ENCODE measurements at places on chromosomes 13 and 19.

DNA sequence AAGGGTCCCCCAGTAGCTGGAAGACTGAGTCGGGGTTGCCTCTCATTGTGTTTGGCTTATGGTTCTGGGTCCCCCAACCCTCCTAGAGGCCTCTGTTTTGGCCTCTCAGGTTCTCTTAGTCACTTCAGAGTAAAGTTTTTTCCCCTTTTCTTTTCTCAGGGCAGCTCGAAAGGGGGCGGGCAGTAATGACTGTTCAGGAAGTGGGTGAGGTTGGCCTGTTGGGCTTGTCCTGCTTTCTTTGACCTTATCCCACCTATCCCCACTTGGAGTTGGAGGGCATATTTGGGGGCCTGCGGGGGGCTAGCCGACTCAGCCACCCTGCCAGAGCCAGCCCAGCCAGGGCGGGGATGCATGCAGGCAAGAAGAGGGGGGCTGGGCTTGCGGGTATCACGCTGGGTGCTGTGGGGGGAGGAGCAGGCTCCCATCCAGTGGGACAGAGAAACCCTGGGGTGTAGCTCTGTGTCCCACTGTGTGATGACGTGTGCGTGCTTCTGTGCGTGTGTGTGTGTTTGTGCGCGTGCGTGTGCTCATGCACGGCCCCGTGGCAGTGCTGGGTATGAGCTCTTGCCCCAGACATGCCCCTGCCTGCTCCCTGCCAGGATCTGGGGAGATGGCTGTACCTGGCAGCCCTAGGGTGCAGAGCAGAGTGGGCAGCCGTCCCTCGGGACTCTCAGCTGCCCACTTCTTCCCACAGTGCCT, 1.4 kb downstream of the CIC start:
- peak; percentile 35 for DNase-seq

DNA sequence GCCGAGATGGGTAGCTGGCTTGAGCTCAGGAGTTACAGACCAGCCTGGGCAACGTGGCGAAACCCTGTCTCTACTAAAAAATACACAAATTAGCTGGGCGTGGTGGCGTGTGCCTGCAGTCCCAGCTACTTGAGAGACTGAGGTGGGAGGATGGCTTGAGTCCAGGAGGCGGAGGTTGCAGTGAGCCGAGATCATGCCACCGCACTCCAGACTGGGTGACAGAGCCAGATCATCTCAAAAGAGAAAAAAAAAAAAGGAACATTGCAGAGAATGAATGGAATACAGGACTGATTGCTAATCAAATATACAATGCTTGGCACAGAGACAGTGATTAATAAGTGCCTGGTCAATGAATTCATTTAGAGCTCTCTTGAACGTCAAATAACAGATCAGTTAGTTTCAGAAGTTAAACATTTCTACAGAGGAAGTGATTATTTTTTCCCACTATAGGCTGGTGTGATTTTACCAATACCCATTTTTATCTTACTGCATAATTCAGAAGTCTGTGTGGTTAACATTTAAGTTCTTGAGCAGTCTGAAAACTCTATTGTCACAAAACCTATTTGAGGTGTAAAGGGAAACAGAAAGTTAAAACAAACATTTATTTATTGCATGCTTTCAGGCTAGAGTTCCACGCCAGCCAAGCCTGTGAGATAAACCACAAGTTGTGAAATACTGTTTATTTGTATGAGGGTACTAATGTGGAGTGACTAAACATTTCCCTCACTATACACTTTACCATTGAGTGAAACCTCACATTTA, 7.7 kb upstream of the TBC1D4 start:
- no peak for DNase-seq

DNA sequence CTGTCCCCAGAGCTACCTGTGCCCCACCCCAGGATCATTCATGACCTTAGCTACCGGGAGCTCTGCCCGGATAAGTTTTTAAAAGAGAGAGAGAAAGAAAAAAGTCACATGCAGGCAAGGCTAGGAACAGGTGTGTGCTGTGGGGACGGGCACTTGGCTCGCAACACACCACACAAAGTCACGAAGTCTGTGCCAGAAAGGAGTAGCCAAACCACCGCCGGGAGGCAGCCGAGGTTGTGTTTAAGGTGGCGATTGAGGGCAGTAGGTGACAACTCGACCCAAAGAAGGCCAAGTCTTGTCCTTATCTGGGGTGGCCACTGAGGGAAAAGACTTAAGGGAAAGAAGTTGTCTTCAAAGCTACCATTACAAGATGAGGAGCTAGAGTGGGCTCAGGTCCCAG, 4.6 kb upstream of the TSHZ3 start:
- DNase-seq = no peak

DNA sequence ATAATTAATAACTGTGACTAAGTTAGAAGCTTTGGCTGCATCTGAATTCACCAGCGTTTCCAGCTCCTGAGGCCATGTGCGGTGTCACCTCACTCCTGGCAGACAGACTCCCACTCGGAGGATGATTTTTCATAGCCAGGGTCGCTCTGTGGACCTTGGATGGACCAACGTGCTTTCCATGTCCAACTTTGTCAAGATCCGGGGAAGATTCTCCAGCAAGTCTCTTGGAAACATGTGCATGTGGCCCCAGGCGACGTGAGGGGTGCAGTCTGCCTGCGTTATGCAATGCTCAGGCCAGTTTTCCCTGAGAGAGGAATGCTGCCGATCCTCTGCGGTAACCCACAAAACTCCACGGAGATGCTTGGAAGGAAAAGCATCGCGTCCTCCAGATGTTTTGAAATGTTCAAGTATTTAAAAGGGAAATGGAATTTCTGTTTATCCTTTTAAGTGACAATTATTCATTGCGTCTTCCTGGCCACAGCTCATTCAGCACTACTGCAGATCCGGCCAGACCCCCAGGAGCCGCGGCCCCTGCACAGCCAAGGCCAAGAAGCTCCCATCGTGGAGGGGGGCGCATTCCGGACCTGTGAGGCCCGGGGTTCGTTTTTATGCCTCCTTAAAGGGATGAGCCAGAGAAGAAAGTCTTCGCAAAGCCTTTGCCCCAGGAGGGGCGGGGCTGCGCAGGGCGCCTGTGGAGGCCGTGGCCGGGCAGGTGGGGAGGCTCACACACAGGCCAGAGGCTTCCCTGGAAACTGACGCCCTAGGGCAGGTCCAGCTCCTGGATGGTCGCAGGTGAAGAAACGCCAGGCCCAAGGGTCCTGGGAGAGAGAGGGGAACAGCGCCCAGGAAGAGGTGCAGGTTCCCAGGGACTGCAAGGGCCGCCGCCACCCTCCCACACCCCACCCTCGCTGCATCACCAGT, 46.0 kb downstream of the C13orf46 start:
- DNase-seq = no peak

GRCh38 chr19:39557811-39558623, 18.1 kb upstream of the EID2 start:
- peak; percentile 35 for DNase-seq

GRCh38 chr13:43767341-43767931, 19.3 kb downstream of the ENOX1 start:
- DNase-seq = no peak

DNA sequence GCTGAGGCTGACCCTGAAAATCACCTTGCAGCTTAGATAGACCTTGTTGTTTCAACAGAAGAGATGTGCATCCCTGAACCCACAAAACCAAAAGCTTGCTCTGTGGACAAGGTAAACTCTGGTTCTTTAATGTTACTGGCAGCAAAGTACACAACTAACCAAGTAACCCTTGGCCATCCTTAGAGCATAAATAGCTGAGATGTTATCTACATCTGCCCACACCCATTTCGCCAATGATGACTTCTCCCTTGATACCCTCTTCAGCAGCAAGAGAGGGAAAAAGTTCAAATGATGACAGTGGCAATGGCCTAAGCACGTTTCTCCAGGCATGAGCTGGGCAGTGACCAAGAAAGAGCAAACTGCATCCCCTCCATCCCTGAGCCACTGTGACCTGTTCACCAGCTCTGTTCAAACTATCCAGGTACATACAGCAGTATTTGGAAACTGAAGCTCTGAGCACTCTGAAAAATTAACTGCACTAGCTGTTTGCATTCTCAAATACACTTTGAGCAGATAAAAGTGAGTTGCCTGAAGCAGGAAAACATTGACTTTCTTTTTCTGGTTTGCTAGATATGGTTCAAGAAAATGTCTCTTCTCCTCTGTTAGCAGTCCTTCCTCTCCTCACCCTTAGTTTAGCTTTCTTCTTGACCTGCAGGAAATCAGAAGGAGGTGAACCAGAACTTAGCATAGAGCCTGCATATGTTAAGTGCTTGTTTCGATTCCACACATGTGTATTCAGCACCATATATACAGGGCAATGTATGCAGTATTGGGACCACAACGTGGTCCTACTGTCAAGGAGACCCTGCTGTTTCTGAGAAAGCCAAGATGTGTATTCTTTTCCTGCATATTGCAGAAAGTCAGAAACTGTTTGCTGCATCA, 231.7 kb downstream of the FOXO1 start:
- DNase-seq = no peak

DNA sequence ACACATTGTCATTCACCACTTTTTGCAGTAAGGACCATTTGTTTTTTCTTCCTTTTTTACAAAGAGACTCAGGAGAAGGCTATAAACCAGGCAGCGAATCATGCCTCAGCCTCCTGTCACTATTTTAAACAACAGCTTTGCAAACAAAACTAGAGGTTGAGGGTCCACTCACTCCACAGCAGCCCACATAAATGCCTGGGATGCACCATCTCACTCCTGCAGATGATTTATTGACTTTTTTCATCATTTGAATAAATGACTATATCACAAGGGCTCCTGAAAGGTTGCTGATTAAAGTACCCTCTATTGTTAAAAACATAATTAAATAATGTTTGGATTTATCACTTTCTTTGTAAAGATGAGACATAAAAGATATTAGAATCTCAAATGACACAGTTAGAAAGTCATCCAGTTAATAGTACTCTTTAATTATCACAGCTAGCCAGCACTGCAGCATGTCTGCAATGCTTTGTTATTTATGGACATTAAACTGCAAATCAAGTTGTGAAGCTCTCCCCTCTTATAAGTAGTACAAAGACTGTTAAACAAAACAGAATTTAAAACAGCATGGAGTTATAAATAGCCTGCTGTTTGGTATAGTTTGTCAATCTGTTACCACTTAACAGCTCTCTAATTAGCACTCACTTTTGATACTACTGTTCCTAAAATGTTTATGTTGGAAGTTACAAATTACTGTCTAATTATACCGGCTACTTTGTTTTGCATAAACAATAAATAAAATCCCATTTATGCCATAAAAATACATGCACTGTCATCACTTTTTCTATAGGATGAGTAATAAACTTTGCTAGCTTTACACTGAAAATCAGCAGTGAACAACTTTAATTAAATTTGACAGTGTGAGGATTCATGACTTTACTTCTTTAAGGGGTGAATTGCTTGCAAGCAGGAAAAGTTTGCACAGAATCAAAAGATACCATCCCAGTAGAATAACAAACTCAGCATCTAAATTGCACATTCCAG, 853.2 kb downstream of the UQCRFS1 start:
- no peak for DNase-seq

DNA sequence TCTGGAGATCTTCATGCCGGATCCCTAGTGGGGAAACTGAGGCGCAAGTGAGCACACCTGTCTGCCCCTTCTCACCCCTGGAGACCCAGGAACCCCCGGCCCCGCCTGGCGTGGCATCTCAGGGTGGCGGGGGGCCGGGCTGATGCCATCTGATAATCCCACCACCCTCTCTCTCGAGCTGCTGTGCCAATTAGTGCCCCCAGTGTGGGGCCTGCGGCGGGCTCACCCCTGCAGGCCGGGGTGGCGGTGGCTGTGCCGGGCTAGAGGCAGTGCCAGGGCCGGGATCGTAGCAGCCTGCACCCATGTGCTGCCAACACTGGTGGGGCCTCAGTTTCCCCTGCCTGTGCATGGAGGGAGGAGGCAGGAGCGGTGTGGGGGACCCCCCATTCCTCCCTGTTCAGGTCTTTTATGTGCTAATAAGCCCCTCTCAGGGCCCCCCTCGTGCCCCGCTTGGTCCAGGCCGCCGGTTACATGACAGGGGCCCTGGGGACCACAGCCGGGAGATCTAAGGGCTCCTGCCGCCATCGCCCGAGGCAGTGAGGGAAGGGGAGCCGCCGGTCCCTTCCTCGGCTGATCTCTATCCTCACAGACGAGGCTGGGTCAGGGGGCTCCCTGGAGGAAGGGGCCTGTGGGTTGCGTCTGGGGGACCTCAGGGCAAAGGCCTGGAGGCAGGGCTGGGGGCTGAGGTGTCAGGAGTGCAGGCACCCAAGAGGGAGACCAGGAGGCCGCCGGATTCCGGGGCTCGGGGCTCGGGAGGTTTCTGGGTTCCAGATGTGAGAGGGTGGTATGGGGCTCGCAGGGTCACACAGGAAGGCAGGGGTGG, 8.3 kb downstream of the EFNA2 start:
- no peak for DNase-seq

DNA sequence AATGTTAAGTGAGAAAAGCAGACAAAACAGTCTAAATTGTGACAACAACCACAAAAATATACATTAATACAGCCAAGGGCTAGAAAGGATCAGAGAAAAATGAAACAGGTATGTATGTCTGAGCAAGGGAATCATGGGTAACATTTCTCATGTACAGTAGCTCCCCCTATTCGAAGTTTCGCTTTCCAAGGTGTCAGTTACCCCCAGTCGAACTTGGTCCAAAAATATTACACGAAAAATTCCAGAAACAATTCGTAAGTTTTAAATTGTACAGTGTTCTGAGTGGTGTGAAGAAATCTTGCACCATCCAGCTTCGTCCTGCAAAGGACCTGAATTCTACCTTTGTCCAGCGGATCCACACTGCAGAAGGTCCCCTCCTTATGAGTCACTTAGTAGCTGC, 1.8 kb upstream of the RNASEH2B start:
- DNase-seq = no peak

- no peak for DNase-seq
Observed at GRCh38 chr13:26971990-26972887, 199.4 kb downstream of the USP12 start.

GRCh38 chr19:13723206-13723605, 41.1 kb upstream of the MRI1 start:
- no peak for DNase-seq

DNA sequence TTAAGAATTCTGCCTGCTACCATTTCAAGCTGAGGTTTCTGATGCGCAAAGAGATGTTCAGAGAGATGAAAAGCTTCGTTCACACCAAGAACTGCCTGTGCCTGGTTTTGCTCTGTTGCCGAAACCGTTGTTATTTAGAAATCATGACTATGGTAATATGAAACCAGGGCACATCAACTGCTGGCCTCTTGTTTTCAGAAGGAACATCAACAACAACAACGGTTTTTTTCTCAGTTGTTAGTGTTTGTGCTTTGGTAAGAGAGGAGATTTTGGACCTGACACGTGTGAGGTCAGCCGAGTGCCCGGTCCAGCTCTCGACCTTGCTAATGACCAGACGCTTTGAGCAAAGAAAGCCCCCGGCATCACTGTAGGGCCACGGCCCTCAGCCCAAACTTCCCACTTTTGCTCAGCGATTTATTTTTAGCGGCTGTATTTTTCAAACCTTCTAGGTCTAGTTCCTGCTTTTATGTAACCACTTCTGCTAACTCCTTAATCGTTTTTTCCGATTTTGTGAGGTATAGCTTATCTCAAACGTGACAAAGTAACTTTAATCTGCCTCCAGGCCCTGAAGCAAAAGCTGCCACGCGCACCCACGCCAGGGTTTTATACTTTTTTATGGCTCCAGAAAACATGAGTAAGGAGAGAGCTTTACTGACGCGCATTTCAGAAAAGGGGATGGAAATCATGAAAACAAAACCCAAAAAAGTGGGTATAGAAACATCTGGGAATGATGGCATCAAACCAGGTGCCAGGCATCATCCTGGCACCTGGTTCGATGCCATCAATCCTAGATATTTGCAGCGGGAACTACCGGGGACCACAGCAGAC, 42.0 kb downstream of the KLF2 start:
- DNase-seq = peak; percentile 56

- DNase-seq = no peak
Observed at GRCh38 chr13:65911546-65912193, 1318.5 kb downstream of the PCDH9 start.

- DNase-seq = no peak
Observed at GRCh38 chr19:28185646-28186045, 1027.3 kb downstream of the UQCRFS1 start.

- no peak for DNase-seq
Observed at GRCh38 chr13:29753618-29754472, 96.6 kb downstream of the UBL3 start.
